ENCODE measurements at places on chromosomes 7 and 10. TPM values are rescaled to one million over a fixed set of nuclear protein-coding genes. Genes with fewer than 3 reads are reported as not detected.

The SEPHS1 gene
- 55.4 TPM for total RNA-seq

The ATAD1 gene
- 25.8 TPM for total RNA-seq

The OPN4 gene
- total RNA-seq, result not detected

The PRPF18 gene
- total RNA-seq, result 21.0 TPM

The DPYSL4 gene
- total RNA-seq, result 32.9 TPM

- H3K27ac ChIP-seq, result no peak overlapping the region
- H3K36me3 ChIP-seq, result no peaks in the 10 kb centered on the region
- no peak overlapping the region for H3K4me3 ChIP-seq
- DNase-seq, result no peak
- H3K27me3 ChIP-seq, result no peaks in the 10 kb centered on the region
Observed at GRCh38 chr7:44897309-44897708, 12.0 kb upstream of the PURB start.

DNA sequence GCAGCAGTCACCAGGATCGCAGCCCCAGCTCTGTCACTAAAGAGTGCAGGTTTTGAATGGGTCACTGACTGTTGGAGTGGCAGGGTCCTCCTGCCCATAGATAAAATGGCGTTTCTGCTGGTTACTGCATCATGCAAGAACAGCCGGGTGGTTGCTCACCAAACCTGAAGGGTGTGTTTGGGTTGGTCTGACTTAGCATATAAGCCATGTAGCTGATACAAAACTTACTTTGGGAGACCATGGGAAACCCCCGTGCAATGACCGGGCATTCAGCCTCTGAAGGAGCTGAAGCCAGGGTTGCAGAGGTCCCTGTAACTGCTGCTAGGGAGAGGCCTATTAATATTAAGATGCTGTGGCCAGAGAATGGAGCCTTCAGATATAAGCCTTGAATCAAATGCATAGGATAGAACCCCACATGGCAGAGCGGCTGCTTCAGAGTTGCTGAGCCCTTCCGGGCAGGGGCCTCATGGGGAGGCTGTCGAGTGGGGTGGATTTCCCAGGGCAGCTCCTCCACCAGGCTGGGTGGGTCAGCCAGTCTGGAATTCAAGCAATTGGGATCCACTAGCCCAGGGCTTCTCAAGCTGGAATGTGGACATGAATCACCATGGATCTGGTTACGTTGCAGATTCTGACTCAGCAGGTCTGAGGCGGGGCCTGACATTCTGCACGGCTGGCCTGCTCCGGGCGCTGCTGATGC, 70.9 kb upstream of the CTBP2 start:
- DNase-seq, result no peak
- H3K27me3 ChIP-seq, result no peaks in the 10 kb centered on the region
- no peaks in the 10 kb centered on the region for H3K36me3 ChIP-seq
- H3K4me1 ChIP-seq, result no peaks in the 10 kb centered on the region

DNA sequence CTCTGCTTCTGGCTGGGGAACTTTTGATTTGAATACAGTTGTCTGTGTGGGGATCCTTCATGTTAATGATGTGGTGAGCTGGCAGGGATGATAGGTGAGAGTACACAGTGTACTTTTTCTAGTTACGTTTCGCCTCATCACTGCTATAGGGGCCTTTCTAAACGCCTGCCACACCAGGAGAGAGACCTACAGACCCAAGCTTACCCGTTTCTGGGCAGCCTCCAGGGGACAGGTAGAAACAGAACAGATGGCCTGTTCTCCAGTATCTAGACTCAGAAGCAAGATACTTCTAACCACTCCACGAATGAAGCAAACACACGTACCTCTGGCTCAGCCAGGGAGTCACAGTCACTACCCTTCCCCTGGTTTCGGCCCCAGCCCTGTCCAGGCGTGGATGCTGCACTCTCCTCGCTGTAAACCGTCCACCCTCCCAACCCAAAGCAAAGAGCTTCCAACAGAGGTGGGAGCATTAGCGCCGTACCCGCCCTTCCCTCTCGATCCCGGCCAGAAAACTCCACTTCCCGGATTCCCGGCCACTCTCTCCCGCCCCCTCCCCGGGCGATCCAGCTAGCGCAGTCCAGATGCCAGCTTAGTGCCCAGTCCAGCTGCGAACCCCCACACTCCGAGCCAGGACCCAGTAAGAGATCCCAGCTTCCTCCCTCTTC, 1.2 kb downstream of the CCDC6 start:
- H3K36me3 ChIP-seq, result no peaks in the 10 kb centered on the region
- no peaks in the 10 kb centered on the region for H3K27me3 ChIP-seq
- H3K4me3 ChIP-seq, result peak overlapping the region; percentile 81
- peaks cover 32% of the 10 kb centered on the region for H3K4me1 ChIP-seq
- H3K27ac ChIP-seq, result peak overlapping the region; percentile 10
- peak; percentile 44 for DNase-seq

- H3K36me3 ChIP-seq, result no peaks in the 10 kb centered on the region
- no peak overlapping the region for H3K4me3 ChIP-seq
- H3K27ac ChIP-seq, result no peak overlapping the region
- peaks cover 40% of the 10 kb centered on the region for H3K27me3 ChIP-seq
- DNase-seq, result peak; percentile 13
- H3K4me1 ChIP-seq, result peaks cover 17% of the 10 kb centered on the region
Observed at GRCh38 chr10:111077785-111078504, 1.1 kb downstream of the ADRA2A start.

DNA sequence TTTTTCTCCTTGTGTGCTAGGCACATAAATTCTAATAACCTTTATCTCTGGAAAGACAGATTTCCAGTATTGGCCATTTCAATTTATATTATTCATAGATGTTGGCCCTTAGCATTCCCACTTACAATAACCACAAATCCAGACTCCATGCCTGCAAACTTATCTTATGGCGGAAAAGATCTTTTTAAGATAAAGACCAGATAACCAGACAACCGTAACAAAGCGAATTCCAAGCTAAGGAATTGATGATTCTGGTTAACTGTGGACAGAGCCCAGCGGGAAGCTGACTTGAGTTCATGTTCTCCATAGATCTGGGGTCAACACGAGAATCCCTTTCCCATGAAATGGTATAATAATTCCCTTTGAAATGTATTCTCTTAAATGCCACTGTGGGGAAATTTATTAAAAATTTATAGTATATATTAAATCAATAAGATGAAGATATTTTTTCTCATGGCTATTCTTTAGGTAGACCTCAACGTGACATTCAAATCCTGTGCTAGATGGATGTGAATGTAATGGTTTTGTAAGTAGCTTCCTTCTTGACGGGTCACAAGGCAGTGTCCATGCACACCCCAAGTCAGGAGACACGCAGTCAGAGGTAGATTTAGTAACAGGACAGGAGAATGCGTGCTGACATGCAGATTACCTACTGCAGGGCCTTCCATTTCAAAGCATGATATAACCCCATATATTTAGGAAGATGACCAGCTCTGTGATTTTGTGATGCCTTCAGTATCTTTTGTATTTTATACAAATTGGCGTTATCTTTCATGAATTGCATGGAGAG, 37.7 kb upstream of the KLF6 start:
- no peak overlapping the region for H3K27ac ChIP-seq
- H3K36me3 ChIP-seq, result no peaks in the 10 kb centered on the region
- H3K4me1 ChIP-seq, result peaks cover 5% of the 10 kb centered on the region
- no peaks in the 10 kb centered on the region for H3K27me3 ChIP-seq

GRCh38 chr7:28955718-28956607, 2.2 kb downstream of the TRIL start:
- H3K27ac ChIP-seq, result no peak overlapping the region
- H3K27me3 ChIP-seq, result peaks cover 18% of the 10 kb centered on the region
- DNase-seq, result peak; percentile 57
- H3K4me3 ChIP-seq, result peak overlapping the region; percentile 13

DNA sequence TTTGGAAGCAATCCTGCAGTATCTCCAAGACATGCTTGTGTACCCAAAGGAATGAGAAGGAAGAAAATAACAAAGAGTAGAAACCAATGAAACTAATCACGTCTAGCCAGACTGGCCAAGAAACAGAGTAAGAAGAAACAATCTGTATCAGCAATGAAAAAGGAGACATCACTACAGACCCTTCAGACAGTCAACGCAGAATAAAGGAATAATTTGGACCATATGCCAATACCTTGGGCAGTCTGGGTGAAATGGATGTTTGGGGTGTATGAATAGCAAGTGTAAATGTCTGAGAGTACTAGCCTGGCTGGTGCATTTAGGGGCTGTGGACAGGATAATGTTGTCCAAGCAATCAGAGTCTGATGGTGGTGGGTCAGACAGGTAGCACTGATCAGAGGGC, 61.1 kb downstream of the SLC29A4 start:
- no peaks in the 10 kb centered on the region for H3K27me3 ChIP-seq
- no peaks in the 10 kb centered on the region for H3K4me1 ChIP-seq
- no peak overlapping the region for H3K27ac ChIP-seq
- no peak overlapping the region for H3K4me3 ChIP-seq

DNA sequence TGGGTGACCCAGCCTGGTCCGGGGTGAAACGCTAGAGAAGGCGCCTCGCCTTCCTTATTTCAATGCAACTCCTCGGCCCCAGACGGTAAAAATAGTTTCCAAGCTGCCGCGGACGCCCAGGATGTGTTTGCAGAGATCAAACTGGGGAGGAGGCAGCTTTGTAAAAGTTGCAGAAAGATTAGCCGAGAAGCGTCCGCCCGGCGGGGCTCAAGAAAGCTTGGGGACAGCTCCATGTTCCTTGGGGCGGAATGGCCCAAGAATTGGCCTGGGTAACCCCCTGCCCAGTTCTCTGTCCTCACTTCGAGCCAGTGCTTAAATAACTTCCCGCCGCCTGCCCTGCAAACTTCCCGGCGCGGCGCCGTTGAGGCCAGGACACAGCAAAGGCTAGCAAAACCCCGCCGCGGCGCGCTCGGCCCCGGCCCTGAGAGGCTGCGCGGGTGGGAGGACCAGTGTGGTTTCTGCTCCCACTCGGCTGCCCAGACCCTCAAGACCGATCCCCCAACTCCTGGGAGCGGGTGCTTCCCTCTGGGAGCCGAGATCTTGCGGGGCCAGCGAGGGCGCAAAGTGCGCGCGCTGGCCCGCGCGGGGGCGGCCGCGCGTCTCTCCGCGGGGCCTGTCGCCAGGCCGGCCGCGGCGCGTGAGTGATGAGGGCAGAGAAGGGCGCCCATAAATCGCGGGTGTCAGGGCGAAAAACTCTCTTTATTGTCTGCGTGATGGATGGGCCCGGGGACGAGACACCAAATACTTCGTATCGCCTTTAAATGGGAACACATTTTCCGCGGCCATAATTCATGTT, 6.3 kb upstream of the ZNF503 start:
- peaks cover 43% of the 10 kb centered on the region for H3K27me3 ChIP-seq
- H3K4me3 ChIP-seq, result peak overlapping the region; percentile 13
- H3K36me3 ChIP-seq, result no peaks in the 10 kb centered on the region
- DNase-seq, result no peak

DNA sequence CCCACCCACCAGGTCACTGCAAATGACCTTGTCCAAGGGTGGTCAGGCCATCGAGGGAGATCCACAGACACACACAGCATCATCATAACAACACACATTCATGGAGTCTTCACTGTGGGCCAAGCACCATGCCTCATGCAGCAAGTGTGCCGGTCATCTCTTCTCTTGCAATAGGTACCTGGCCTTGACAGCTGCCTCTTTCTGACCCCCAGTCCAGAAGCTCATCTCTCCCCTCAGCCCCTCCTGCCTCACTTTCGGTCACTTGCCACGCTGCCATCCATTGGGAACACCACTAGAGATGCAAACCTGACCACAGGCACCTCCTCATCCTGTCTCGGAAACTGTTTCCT, 75.9 kb downstream of the OAT start:
- H3K4me1 ChIP-seq, result no peaks in the 10 kb centered on the region
- H3K27ac ChIP-seq, result no peak overlapping the region
- H3K27me3 ChIP-seq, result no peaks in the 10 kb centered on the region
- no peak overlapping the region for H3K4me3 ChIP-seq
- no peaks in the 10 kb centered on the region for H3K36me3 ChIP-seq
- DNase-seq, result no peak

- no peaks in the 10 kb centered on the region for H3K36me3 ChIP-seq
- no peak for DNase-seq
- no peaks in the 10 kb centered on the region for H3K4me1 ChIP-seq
- H3K27ac ChIP-seq, result no peak overlapping the region
Observed at GRCh38 chr7:10571759-10572158, 401.9 kb upstream of the PHF14 start.

DNA sequence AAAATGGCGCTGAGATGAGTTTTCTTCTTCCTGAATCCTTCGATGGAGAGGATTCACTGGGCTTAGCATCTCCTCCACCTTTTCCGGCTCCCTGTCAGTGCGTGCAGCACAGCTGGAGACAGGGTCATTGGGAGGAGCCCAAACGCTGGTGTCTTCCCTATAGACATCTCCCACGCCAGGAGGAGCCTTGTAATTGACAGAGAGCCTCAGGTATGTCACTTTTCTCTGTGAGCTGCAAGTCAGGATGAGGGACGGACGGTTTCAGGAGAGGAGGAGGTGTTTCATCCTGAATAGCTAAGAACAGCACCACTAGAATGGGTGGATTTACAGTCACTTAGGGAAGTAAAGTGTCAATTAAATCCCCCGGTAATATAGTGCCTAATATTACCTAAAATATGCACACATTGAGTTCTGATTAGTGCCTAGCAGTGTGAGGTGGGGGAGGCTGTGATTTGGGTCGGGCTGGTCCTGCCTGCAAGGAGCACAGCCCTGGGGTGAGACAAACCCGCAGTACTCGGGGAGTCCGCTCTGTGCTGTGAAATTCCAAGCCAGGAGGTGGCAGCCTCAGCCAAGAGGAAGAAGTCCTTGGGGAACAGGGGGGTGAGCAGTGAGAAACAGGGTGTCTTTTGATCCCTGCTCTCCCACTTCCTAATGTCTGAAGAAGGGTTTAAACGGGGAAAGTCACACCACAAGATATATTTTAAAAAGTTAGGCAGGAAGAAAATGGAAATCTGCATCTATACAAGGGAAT, 28.2 kb downstream of the IL15RA start:
- H3K27ac ChIP-seq, result no peak overlapping the region
- H3K27me3 ChIP-seq, result no peaks in the 10 kb centered on the region
- peaks cover 32% of the 10 kb centered on the region for H3K4me1 ChIP-seq
- DNase-seq, result peak; percentile 82

GRCh38 chr10:62177111-62177510, 91.5 kb downstream of the RTKN2 start:
- no peaks in the 10 kb centered on the region for H3K36me3 ChIP-seq
- no peaks in the 10 kb centered on the region for H3K27me3 ChIP-seq
- DNase-seq, result no peak
- no peak overlapping the region for H3K4me3 ChIP-seq

- no peak for DNase-seq
- no peak overlapping the region for H3K4me3 ChIP-seq
- no peaks in the 10 kb centered on the region for H3K36me3 ChIP-seq
- no peaks in the 10 kb centered on the region for H3K4me1 ChIP-seq
Observed at GRCh38 chr10:86684331-86685097, 16.2 kb downstream of the LDB3 start.

GRCh38 chr10:96703358-96703757, 17.0 kb downstream of the PIK3AP1 start:
- H3K4me3 ChIP-seq, result no peak overlapping the region
- H3K36me3 ChIP-seq, result no peaks in the 10 kb centered on the region
- H3K4me1 ChIP-seq, result no peaks in the 10 kb centered on the region
- peaks cover 1% of the 10 kb centered on the region for H3K27me3 ChIP-seq

DNA sequence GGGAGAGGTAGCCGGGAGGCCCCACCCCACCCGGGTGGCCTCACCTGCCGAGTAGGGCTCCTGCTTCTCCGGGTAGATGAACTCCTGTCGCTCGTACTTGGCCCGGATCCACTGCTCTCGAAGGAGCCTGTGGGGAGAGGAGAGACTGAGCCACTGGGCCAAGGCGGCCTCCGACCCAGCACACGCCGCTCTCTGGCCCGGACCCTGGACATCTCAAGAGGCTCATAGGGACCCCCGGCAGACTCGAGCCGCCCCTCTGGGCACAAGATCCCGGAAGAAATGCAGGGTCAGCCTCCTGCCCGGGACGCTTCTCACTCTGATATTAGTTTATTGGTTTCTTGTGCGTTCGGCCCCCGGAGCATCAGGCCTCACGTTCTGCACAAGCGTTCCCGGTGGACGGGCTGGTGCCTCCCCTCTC, 34.5 kb downstream of the ADAP1 start:
- H3K27ac ChIP-seq, result no peak overlapping the region
- H3K27me3 ChIP-seq, result no peaks in the 10 kb centered on the region
- no peak overlapping the region for H3K4me3 ChIP-seq
- peaks cover 11% of the 10 kb centered on the region for H3K4me1 ChIP-seq
- H3K36me3 ChIP-seq, result no peaks in the 10 kb centered on the region

All from endothelial cell of umbilical vein (primary cell).